ENCODE measurements at places on chromosomes 2 and 18.

DNA sequence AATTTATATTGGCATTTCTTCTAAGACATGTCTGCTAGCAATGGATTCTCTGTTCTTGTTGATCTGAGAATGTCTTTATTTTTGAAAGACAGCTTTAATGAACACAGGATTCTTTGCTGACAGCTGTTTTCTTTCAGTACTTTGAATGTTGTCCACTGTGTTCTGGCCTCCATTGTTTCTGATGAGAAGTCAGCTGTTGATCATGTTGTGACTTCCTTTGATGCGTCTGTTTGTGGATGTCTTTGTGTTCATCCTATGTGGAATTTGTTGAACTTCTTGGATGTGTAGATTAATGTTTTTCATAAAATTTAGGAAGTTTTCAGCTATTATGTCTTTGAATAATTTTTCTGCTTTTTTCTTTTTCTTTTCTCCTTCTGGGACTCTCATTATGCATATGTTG is 39.8 kb upstream of the KCNF1 start:
- no peak for DNase-seq

DNA sequence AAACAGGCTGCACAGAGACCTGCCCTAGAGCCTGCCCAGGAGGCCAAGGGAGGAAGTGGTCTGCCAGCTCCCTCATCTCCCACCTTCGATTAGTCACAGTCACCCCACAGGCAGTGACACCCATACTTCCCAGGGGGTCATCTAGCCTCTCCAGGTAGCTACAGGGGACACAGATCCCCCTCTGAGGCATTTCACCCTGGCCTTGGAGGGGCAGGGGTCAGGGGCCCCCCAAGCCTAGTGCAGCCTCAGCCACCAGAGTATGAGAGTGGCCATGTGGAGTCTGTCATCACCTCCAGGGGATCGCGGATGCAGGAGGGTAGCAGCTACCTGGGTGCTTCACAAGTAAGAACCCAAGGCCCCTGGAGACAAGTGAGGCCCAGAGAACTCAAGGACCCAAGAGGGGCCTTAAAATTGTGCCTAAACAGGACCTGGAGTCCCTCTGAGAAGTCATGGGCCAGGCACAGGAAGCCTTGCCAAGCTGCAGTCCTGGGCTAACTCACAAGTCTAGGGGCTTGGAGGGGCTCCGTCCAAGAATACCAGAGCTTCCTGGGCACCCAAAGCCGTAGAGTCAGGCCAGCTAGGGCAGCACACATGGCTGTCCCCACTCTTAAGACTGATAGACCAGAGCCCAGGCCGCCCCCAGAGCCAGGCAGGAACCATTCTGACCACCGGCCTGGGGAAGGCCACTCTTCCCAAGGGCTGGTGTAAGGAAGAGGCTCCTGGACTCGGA is 354.3 kb upstream of the ID2 start:
- peak; percentile 55 for DNase-seq

- no peak for DNase-seq
Measured at GRCh38 chr2:189104934-189105333, 74.6 kb downstream of the COL5A2 start.

DNA sequence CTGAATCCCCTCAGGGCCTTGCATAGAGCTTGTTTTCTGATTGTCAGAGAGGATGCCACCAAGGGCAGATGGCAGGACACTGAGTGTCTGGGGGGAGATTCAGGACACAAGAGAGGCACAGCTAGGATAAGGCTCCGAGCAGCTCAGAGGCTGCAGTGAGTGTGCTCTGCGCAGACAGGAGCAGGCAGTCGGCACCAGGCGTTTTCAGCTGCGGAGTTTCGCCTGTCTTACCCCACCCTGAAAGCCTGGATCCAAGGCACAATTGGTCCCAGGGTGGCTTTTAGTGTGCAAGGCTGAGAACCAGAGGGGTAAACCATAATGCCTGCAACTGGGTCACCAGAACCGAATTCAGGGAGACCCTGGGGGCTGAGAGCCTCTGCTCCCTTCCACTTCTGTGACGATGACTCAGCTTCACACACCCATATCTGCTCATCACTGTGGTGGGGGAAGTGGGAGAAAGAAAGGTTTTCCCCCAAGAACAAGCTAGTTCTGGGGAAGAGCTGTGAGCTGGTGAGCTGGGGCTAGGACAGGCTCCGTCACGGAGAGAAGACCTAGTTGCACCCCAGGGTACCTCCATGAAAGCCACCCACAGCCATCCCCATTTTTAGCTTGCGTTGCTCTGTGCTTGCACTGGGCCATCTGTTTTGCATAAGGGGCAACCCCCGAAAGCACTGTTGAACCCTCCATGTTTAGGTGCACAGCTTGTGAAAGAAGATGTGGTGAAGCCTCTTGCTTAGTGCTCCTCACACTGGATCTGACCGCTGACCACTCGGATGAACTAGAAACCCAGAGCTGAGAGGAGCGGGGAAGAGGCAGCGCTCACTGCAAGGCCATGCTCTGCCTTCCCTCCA is 173.7 kb downstream of the CELF4 start:
- no peak for DNase-seq

- no peak for DNase-seq
Measured at GRCh38 chr2:119489232-119489952, 34.9 kb downstream of the SCTR start.

DNA sequence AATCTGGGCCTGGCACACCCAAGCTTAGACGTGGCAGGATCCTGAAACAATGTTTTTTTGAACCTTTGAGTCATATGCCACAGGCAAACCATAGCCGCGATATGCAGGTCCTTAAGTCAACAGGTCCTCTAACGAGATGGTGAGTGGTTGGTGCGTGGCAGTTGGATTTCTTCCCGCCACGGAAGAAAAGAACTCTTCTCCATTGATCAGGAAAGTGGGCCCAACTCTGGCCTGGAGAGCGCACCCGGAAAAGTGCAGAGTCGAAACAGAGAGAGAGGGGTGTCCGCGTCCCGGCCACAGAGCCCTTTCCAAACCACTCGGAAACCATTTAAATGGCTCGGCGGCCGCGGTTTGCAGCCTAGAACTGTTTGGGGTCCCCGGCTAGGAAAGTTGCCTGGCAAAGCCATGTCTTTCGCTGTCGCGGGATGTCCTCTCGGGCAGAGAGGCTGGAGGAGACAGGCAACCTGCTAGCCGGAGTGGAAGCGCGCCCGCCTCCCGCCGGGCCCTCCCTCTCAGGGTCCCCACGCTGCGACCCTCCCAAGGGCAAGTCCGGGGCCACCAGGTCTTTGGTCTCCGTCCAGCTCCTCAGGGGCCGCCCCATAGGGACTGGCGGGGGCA is 777 bp downstream of the GALNT3 start:
- DNase-seq = peak; percentile 64

GRCh38 chr2:69743847-69744264 is 1.9 kb downstream of the ANXA4 start:
- no peak for DNase-seq

- DNase-seq = no peak
Measured at GRCh38 chr2:15763822-15764682, 172.4 kb downstream of the DDX1 start.

- DNase-seq = no peak
Measured at GRCh38 chr2:8548065-8548618, 133.7 kb upstream of the ID2 start.

DNA sequence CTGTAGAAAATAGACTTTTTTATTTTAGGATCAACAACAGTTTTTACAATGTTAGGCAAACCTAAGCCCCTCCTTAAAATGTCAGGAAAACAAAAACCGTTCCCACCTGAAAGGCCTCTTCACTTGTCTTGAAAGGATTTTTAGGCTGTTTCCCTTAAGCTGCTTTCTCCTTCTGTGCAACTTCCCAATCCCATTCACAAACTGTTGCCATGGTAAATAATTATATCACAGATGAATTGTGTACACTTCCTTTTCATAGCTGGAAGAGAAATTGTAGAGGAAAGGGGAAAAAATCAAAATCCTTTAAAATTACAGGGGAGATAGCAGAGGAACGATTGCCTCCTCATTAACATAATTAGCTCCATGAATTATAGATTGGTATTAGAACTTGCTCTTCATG is 1488.0 kb upstream of the CELF4 start:
- no peak for DNase-seq

GRCh38 chr2:136997557-136997956 is 232.2 kb downstream of the THSD7B start:
- no peak for DNase-seq

DNA sequence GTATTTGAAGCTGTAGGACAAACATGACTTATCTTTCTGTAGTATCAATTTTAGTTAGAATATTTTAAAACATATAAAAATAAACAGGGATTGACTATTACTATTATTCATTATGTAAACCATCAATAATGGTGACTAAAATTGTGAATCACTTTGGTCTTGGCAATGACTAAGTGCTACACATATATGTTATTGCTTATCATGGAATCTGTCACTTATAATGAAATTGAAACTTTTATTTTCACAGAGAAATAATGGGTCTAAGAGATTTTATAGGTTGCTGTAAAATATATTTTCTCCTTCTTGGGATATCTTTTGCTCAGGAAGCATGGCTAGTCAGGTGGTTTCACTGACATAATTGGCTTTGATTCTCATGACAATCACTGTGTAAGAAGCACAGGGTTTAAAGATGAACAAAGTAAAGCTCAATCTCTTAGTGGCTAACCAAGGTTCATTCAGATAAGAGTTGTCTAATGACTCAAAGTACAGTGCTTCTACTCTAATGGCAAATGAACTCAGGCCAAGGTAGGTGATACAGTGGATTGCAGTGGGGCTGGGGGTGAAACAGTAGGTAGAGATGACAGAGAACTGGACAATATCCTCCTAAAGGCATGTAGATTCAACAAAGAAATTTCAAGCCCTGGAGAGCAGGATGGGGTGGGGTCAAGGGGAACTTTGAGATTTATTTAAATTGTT is 98.6 kb upstream of the FANCL start:
- no peak for DNase-seq

- no peak for DNase-seq
Measured at GRCh38 chr2:215833531-215834162, 179.7 kb downstream of the MREG start.
